ENCODE measurements at places on chromosomes 12 and 14. TPM values are rescaled to one million over a fixed set of nuclear protein-coding genes. Genes with fewer than 3 reads are reported as not detected.

Gene TCL1B
- 2.0 TPM for total RNA-seq

DNA sequence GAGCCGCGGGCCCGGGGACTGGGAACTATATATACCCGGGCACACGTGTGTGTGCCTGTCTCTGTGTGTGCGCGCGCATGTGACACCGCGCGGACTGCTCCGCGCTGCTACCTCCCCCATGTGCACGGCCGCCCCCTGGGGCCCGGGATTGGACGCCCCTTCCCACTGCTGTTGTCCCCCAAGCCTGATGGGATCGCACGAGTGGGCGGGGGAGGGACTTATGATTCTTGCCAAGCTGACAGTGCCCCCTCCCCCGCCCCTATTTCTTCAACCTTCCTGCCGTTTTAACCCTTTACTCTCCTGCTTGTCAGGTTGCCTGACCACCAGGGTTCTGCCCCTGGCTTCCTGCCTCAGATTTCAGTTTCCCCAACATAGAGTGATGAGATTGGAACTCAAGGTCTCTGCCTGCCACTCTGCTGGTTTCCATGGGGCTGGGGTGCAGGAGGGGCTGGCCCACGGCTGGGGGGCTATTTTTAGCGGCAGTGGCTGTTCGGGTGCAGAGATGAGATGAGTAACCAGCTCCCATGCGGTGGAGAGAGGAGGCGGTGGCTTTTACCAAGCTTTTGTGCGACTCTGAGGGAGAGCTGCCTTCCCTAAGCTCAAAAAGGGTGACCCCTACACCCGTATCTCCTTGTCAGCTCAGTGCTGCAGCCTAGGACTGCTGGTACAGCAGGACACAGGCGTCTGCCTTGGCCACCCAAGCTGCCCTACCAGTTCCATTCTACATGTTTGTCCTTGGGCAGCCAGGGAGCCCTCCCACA, at the start of gene DDN:
Gene DDN (minus strand): TSS at position 5 of the 761 bp plus-strand sequence. CDS start 88 bp downstream, outside the sequence.
- DNase-seq: peak; percentile 86
- H3K4me1 ChIP-seq: peaks cover 31% of the 10 kb centered on the region
- peaks cover 35% of the 10 kb centered on the region for H3K27me3 ChIP-seq
- H3K4me3 ChIP-seq: peak within 1 kb of the TSS; percentile 43
- no peak within 1 kb of the TSS for H3K27ac ChIP-seq

DNA sequence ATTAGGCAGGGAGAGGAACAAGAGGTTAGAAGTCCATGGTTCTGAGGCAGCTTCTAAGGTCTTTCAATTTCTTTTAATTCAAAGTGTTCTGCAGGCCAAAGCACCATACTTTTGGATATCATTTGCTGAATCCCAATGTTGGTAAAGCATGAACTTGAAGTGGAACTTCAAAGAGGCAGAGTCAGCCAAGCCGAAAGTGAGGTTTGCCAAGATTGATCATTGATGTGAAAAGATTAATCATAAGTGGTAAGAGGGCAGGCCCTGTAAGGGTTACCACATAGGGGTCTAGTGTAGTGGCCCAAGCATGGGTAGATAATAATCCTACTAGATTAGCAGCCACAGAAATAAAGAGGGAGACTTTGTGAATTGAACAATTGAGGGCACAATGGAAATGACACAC, 191.7 kb upstream of the DIO2 start:
- no peaks in the 10 kb centered on the region for H3K36me3 ChIP-seq
- no peak for DNase-seq
- no peak overlapping the region for H3K27ac ChIP-seq
- H3K4me1 ChIP-seq: no peaks in the 10 kb centered on the region
- no peaks in the 10 kb centered on the region for H3K27me3 ChIP-seq
- no peak overlapping the region for H3K4me3 ChIP-seq

DNA sequence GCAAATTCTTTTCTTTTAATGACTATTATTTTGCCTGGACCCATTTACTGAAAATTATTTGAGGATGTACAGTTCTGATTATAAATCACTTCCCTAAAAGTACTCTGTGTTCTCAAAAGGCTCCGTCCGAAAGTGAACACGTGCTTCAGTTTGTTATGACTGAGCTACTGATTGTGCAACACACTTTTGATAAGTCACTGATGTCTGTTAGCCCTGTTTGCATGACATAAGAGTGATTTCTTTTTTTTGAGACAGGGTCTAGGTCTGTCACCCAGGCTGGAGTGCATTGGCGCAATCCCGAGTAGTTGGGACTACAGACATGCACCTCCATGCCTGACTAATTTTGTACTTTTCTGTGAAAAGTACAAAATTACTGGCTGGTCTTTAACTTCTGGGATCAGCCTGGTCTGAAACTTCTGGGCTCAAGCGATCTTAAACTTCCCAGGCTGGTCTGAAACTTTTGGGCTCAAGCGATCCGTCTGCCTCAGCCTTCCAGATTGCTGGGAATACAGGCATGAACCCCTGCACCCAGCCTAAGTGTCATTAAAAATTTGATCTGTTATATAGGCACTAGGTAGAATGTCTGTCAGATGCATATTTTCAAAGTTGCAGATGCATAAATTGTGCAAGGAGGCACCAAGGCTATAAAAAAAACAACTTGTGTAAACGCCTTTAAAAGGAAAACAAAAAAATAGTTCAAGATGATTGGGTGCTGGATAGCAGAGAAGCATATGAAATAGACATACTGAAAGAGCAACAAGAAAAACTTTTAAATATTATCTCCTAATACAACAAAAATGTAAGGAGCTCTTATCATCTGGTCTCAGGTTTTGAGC, 111.5 kb downstream of the SRGAP1 start:
- no peak overlapping the region for H3K4me3 ChIP-seq
- no peaks in the 10 kb centered on the region for H3K4me1 ChIP-seq
- H3K27ac ChIP-seq: peak overlapping the region; percentile 61
- H3K27me3 ChIP-seq: no peaks in the 10 kb centered on the region
- no peaks in the 10 kb centered on the region for H3K36me3 ChIP-seq
- no peak for DNase-seq
